Renal cortex interstitium (tissue), 15 donors: ENCODE measurements at places on chromosomes 6 and 20.

GRCh38 chr20:32112841-32113240 lies 3.3 kb downstream of the TM9SF4 start:
- DNase-seq = no peak

GRCh38 chr6:43843097-43843645 lies 73.2 kb downstream of the VEGFA start:
- no peak for DNase-seq

- no peak for DNase-seq
Measured at GRCh38 chr6:30888816-30889495, 4.6 kb downstream of the DDR1 start.

DNA sequence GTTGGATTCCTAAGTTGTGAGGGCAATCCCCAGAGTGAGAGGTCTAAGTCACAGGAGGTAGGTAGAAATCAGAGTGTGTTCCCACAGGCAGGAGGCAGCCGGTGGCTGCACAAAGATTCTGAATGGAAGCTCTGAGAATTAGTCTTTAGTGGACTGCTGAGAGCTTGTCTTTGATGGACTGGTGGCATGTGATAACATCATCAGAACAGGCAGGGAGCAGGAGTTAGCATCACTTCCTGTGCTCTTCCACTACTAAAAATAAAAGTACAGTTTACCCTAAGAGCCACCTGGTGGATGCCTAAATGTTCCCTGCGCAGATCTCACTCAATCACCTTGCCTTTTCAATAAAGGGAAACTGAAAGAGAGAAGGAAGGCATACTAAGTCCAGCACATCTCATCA lies 294.6 kb upstream of the POU3F2 start:
- DNase-seq = no peak

DNA sequence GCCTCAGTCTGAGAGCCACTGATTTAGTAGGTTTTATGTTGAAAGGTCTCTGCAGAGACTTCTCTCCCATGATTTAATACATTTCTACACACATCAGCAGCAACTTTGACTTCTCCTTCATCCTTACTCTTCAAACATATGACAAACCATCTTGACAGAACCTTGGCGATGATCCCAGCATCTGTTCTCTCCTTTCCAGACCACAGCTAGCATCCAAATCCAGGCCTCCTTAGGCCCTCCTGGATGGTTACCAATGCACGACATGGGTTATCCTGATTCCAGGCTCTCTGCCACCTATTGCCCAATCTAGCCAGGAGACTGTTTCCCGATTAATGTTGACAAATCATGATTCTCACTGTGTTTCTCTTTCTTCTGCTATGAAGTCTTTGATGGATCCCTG lies 16.8 kb downstream of the LAMA4 start:
- no peak for DNase-seq

DNA sequence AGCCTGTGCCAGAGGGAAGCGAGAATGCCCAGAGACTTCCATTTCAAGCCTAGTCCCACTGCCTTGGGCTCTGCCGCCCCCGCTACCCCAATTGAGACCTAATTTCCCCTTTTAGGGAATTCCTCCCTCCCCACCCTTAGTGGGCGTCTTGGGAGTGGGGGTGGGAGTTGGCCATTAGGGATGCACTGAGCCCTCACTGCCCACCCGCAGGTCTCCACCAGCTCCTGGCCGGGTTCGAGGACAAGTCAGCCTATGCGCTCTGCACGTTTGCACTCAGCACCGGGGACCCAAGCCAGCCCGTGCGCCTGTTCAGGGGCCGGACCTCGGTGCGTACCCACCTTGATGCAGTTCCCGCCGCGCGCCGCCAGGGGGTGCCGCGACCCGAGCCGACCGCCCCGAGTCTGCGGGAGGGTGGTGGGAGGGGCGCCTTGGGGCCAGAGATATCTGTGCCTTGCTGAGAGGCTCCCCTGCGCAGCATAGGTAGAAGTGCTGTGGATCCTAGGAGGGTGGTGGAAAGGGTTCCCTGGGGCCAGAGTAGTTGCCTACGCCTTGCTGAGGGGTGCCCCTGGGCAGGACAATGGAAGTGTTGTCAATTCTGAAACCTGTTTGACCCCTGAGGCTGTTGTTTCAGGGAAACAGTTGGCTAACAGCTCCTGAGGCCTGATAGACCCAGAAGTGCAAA lies 9.2 kb downstream of the ITPA start:
- no peak for DNase-seq

DNA sequence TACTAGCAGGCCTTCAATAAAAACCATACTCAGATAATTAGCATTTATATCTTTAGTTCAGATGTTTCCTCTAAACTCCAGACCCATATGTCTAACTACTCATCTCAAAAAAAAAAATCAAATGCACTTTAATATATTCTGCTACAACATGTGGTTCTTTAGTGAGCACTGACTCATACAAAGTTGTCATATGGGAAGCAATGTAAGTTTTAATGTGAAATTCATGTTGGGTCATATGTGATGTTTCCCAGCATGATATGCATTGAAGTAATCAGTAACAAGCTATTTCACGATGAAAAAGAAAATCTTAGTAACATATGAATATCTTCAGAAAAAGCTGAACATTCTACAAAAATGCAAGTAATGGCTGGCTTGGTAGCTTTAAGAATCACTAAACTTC lies 859.7 kb upstream of the ADGRB3 start:
- DNase-seq = no peak

DNA sequence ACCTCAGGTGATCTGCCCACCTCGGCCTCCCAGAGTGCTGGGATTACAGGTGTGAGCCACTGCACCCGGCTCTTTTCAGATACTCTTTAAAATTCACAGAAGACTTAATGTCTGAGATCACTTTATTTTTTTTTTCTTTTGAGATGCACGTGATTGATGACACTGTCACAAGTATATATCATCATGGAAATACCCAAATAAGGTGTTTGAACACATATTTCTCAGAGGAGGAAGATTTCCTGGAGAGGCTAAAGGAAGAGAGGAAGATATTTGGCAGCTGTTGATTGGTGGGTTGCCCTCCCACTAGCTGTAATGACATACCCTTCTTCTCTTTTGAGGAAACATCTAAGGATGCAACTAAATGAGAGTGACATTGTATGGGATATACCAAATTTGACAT lies 225.9 kb upstream of the CITED2 start:
- DNase-seq = no peak

DNA sequence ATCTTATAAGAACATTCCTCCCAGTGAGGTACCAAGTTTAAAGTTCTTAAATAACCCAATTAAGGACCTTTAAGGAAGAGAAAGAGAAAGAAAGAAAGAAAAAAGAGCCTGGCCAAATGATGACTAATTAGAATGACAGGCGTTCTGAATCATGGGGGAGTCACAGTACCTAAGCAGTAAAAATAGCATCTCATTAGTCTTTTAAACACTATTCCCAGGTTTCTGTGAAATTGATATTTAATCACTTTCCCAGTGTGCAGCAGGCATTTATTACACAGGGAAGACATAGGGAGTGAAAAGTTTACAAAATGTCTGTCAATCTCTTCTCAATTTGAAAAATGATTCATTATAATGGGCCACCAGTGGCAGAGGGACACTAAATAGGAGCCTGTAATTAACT lies 251.4 kb upstream of the MANEA start:
- DNase-seq = no peak

DNA sequence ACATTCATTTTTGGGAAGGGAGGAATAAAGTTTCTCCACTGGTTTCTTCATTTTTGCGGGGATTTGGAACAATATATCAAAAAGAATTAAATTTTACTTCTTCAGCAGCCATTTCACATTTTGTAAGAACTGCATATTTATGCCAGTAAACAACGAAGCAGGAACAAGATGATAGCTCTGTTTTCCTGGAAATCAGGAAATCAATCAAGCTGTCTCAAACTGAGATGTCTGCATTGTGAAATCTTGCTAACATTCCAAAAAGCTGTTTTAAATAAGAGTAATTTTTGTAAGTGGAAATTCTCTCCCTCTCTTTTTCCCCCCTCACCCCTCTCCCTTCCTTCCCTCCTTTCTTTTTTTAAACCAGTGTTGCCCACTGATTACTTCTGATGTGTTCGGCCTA lies 20.0 kb downstream of the MAPK13 start:
- no peak for DNase-seq

DNA sequence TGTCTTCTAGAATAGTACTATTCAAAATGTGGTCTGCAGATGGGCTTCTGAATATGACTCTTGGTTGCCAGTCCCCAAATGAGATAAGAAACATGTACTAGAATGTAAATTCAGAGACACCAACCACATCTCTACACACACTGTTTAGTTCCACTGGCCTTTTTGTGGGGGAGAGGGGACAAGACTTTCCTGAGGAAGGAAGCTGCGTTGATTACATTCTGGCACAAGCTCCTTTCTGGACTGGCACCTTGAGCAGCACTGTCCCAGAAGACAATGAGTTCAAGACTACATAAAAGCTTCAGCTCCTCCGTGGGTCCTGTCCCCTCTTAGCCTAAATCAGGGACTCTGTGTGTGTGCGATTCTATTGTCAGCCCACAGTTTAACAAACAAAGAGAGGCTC lies 6.9 kb upstream of the IYD start:
- DNase-seq = no peak

- no peak for DNase-seq
Measured at GRCh38 chr6:44128020-44128917, 915 bp downstream of the TMEM63B start.

GRCh38 chr6:33933101-33933500 lies 129.3 kb upstream of the MLN start:
- no peak for DNase-seq

DNA sequence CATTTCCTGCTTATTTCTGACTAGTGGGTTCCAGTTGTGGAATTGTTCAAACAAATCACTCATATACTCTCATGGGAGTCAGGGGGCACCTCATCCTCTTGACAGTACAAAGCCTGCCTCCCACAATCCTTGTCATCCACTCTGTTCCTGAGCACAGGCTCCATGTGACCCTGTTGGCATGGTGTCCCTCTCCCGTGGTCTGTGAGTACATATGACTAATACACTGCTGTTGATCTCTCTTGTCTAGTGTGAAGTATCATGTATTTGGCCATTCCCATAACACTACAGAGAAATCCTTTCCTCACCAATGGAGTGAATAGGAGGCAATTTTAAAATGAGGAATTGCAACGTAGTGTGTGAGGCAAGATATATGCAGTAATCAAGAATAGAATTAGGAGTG lies 185.3 kb downstream of the OGFRL1 start:
- DNase-seq = no peak

DNA sequence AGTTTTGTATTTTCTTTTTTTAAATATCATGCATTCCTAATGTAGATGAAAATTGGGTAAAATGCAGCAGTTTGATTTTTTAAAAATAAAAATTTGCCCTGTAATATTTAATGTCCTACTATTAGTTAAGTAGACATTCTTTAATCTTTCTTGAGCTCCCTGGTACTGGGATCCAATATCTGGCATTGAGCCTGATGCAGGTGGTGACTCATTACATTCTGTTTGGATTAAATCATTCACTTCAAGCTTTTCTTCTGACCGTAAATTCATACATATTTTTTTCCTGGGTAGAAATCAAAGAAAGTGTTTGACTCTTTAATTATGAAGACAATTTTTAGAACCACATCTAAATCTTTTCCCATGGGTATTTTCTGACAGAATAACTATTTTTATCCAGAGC lies 768.8 kb upstream of the SLC35B3 start:
- DNase-seq = no peak

DNA sequence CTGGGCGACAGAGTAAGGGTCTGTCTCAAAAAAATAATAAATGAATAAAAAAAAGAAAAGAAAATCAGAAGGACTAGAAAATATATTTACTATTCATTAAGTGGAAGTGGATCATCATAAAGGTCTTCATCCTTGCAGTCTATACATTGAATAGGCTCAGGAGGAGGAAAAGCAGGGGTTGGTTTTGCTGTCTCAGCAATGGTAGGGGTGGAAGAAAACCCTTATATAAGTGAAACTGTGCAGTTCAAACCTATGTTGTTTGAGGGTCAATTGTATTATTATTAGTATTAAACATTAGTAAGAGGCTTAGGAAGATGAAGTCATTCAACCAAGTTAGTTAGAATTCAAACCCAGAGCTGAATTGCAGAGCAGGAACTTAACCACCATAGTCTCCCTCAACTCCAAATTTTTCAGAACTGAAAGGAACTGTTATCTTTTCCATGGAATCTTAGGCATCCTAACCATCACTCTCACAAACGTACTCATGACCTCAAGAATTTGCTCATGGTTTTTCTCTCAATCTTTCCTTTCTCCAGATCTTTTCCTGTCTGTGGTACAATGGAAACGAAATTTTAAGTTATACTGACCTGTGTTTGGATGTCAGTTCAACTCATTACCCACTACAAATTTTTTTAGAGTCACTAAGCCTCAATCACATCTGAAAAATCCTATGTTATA lies 7.7 kb upstream of the SMIM13 start:
- DNase-seq = no peak

DNA sequence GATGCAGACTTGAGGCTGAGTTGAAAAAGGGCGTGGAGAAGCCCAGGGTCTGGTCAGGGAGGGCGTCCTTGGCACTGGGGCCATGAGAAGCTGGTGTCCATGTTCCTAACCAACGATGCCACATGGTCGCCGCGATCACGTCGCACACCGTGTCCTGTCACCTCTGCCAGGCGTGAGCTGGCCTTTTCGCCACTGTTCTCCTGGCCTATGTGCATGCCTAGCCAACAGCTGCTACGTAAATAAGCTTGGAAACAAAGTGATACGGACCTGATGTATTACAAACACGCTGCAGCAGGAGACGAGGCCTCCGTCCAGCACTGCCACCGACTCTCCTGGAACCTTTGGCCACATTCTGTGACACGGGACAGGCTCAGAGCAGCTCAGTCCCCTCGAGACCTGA lies 22.0 kb upstream of the KIF25 start:
- DNase-seq = no peak

DNA sequence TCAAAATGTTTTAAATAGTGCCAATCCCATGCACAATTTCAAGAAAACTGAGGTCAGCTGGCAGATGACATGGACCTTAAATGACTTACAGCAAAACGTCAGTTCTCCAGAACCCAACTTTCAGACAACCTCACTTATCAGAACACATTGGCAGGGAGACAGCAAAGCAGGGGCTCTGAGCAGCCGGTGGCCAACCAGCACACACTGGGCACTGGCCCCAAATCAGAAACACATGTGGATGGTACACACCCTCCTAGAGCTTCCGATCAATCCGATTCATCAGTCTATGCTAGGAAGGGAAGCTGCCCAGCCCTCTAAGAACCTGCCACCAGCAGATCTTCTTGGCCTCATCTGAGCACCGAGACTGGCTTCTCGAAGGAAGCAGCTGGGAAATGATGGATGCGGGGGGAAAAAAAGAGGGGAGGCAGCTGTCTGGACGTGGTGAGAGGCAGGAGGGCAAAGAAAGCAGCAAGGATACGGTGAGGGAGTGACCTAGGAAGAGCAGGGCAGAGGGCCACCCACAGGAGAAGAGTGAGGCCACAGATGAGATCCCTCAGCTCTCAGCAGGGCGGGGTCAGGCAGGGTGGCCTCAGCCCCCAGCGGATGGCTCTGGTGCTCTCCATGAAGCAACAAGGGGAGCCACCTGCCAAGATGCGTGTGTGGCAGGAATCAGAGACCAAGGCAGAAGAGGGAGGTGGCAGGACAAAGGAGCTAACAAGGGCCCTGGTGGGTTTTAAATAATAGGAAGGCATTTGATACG lies 32.9 kb downstream of the TAF4 start:
- DNase-seq = no peak

- no peak for DNase-seq
Measured at GRCh38 chr20:39850246-39850645, 838.8 kb downstream of the MAFB start.
